ENCODE measurements at places on chromosomes 2 and 18.
A peak's percentile ranks its signal among the peaks of the same experiment; 100 is the strongest.

DNA sequence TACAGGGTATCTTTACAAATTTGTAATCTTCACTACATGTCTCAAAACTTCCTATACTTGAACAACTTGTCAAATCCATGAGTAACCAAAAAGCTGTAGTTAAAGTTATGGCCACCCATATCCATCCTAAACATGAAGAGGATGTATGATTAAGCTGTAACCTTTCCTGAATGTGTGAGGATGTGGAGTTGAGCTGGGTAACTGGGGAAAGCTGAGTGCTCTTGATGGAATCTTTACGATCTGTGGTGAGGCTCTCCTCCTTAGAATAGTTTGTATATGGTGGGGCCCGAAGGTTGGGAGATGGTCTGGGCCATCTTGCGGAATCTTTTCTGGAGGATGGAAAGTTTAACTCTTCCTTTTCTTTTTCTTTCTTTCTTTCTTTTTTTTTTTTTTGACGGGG, 29.4 kb downstream of the DPP4 start:
- DNase-seq, result no peak

DNA sequence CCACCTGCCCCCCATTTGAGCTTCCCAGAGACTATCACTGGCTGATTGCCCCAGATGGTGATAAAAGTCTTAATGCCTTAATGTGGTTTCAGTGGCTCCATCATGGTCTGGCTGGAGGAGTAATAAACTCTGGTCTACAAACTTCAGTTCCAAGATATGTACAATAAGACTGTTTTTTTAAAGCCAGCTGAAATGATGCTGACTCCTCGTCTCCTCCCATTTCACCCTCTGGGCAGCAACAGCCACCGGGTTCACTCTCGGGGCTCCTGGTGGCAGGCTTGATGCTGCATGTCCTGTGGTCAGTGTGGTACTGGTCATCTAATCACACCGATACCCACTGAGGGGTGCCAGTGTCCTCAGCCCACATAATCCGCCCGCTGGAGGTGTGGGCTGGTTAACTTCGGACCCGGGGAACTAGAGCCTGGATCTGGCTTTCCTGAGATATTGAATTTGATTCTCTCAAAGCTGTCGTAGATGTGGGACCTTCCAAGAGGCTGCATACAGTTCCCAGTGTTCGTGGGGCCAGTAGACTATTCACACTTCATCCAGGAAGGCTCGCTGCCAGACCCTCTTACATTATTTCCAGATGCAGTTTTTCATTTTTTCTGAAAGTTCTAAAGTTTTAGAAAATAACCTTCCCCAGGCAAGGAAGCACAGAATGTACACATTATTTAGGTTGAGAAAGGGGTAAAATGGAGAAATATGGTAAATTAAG, 95.3 kb downstream of the GALR1 start:
- DNase-seq, result no peak

DNA sequence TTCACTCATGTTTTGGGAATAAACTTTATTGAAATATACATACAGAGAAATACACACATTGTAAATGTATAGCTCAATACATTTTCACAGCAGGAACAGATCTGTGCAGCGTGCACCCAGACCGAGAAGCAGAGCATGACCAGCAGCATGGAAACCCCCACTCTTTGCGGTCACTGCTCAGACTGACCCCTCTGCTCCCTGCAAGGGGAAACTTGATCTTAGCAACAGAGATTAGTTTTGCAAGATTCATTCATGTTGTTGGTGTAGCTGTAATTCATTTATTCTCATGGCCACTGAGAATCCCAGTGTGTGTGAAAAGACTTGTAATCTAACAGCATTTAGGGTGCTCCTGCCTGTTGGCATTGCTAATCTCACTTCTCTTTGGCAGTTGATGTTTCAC, 35.2 kb downstream of the LPIN1 start:
- DNase-seq, result no peak

GRCh38 chr2:60047944-60048525, 505.4 kb downstream of the BCL11A start:
- DNase-seq, result no peak

- DNase-seq, result no peak
Measured at GRCh38 chr2:240259201-240259923, 118.9 kb upstream of the OTOS start.

GRCh38 chr2:24792542-24792873, 683 bp downstream of the PTRHD1 start:
- no peak for DNase-seq

DNA sequence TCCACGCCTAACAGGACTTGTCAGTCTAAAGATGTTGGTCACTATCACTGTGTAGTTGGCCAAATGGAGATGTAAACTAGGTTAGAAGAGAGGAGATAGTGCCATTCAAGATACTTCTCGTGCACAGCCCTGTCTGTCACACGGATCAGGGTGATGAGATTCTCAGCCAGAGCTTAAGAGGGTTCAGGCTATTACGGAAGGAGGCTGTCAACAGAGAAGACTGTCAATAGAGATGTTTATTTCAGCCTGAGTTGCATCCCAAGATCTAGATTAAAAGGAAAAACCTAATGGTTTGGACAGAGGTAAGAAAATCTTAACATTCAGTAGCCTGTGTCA, 83.4 kb downstream of the AAK1 start:
- no peak for DNase-seq

DNA sequence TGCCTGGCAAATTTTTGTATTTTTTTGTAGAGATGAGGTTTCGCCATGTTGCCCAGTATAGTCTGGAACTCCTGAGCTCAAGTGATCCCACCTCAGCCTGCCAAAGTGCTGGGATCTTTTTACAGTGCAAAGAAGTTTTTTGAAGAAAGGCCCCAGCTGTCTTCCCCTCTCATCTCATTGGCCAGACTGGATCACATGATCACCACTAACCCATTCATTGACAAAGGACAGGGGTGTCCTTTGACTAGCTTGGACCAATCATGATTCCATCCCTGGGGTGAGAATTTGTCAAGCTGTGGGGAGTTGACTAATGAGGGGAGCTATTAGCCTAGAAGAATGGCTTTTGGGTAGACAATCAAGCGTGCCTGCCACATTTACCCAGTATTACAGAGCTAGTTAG, 232.9 kb upstream of the TANK start:
- DNase-seq, result no peak

GRCh38 chr2:173349287-173349686, 5.4 kb upstream of the CDCA7 start:
- no peak for DNase-seq

- no peak for DNase-seq
Measured at GRCh38 chr2:216583147-216583546, 50.1 kb upstream of the IGFBP2 start.

- DNase-seq, result peak; percentile 46
Measured at GRCh38 chr2:29196792-29197788, 81.9 kb downstream of the CLIP4 start.

DNA sequence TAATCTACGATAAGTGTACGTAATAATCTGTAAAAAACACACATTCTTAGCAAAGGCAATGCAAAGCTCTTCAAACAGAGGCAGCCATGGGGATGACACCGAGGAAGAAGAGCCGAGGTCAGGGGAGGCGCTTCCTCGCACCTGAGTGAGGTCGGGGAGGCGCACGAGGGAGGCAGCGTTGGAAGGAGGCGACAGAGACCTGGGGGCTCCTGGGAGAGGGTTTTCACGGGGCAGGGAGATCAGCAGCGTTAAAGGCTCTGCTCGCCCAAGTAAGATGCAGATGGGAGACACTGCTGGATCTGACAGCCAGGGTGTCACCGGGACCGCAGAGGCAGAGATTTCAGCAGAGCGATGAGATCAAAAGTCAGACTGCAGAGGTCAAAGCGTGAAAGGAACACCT, 143.1 kb downstream of the L3MBTL4 start:
- no peak for DNase-seq

DNA sequence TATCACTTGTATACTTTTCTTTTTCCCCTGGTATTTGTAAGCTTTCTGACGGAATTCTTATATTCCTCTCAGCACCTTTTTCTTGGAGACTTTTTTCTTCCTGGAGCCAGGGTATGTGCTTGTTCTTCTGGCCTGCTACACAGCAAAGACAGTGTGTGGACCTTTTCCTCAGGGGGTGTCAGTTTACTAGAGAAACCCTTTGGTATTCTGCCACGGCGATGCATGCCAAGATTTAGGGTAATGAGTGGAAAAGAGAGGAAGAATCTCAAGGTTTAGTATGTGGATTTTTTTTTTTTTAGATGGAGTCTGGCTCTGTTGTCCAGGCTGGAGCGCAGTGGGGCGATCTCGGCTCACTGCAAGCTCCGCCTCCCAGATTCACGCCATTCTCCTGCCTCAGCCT, 152.2 kb downstream of the PHLPP1 start:
- no peak for DNase-seq

- DNase-seq, result no peak
Measured at GRCh38 chr2:17079262-17079661, 413.6 kb upstream of the CYRIA start.

GRCh38 chr18:43982582-43982981, 698.1 kb upstream of the SETBP1 start:
- no peak for DNase-seq

DNA sequence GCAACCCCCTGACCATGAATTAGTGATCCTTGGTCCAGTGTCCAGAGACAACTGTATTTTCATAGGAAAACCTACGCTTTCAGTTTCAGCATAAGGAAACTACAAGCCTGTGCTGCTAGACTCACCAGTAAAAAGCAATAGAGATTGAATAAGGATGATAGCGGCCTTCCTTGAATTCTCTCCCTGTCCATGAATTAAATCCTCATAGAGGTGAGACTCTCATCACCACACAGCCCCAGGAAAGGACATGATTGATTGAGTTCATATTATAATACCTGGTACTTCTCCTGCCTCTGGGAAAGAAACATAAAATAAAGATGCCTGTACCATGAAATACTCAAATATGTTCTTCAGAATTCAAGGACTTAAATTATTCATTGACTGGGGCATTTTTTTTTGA, 146.3 kb upstream of the SPOPL start:
- no peak for DNase-seq

GRCh38 chr18:58367425-58368140, 261.3 kb downstream of the ALPK2 start:
- DNase-seq, result no peak

GRCh38 chr2:49914281-49914680, 760.0 kb upstream of the FSHR start:
- no peak for DNase-seq

GRCh38 chr2:152452256-152452973, 117.4 kb downstream of the FMNL2 start:
- no peak for DNase-seq

- no peak for DNase-seq
Measured at GRCh38 chr2:37526323-37526722, 145.1 kb downstream of the CDC42EP3 start.

- no peak for DNase-seq
Measured at GRCh38 chr18:9764011-9764481, 55.9 kb downstream of the RAB31 start.

- DNase-seq, result no peak
Measured at GRCh38 chr18:23541349-23542093, 38.2 kb downstream of the RMC1 start.
